A172 (cell line): ENCODE measurements at places on chromosomes 12 and 14. TPM values are rescaled to one million over a fixed set of nuclear protein-coding genes. Genes with fewer than 3 reads are reported as not detected.
A peak's percentile ranks its signal among the peaks of the same experiment; 100 is the strongest.

DNA sequence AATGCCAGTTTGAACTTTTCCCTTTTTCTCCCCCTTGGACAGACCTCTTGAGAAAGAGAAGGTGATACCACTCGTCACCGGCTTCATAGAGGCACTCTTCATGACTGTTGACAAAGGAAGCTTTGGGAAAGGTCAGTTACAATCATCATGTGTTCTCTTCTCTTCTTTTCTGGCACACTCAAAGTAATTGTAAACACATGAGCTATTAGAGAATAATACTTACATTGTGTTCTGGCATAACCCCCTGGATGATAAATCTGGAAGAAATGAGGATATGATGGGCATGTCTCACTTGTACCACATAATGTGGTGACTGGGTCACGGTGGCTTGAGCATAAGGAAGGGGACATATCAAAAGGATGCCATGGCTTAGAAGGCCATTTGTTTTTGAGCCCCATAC lies 20.0 kb downstream of the UTP20 start:
- no peak for DNase-seq

DNA sequence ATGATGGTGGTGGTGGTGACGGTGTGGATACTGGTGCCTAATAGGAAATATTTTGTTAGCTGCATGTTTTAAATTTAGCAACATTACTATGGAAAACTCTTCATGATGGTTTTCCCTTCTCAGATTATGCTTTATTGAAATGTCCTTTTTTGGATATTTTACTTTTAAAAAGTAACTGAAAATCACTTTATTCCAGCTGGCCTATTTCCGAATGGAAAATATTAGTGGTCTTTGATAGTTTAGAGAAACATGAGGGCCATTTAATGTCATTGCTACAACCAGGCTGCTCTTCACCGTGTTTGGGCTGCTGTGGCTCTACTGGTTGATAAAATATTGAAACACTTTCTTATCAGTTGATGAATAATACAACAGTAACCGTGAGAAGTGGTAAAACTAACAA lies 64.2 kb downstream of the PELI2 start:
- no peak for DNase-seq

Gene GPR135
- 1.5 TPM in 2 replicates for total RNA-seq

GRCh38 chr14:102464846-102465341 lies 44.7 kb downstream of the ANKRD9 start:
- no peak for DNase-seq

GRCh38 chr12:41743835-41744234 lies 400.8 kb downstream of the GXYLT1 start:
- peak; percentile 1 for DNase-seq

Gene WASHC4
- 43.7 and 52.1 TPM in 2 replicates for total RNA-seq

DNA sequence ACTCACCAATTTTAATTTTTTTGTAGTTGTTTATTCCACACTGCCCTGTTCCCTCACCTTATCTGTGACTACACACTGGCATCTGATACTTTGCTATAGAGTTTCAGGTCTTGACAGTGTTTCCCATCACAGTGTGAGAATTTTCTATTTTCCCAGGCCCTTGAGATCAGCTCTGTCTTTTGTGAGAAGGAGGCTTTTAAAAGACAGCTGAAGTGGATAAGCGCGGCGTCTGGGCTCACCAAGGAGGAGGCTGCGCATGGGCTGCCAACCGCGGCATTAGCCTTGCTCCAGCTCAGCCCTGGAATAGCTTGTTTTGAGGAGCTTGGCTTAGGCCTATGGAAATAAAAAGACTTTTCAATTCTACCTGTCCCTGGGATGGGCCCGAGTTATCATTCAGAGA lies 181.3 kb downstream of the RMST start:
- no peak for DNase-seq

DNA sequence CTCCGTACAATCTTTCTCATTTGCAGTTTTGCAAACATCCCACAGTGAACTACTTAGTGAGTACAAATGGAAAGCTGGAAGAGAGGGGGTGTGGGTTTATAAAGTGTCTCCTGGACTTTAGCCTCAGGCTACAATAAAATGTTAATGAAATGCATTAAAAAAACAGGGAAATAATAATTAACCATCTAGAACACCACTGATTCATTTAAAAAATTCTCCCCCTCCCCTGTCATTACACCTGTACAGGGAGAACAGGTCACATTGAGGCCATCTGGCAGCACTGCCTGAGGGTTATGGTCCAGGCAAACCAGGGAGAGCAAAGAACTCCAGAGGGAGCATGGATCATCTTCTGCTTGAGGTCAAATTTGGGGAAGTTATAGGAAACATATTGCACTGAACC lies 96.3 kb downstream of the TSPAN8 start:
- no peak for DNase-seq

Gene HOXC9
- 6.3 and 11.0 TPM in 2 replicates for total RNA-seq

Gene P2RX7
- total RNA-seq: 1.9 and 3.8 TPM in 2 replicates

DNA sequence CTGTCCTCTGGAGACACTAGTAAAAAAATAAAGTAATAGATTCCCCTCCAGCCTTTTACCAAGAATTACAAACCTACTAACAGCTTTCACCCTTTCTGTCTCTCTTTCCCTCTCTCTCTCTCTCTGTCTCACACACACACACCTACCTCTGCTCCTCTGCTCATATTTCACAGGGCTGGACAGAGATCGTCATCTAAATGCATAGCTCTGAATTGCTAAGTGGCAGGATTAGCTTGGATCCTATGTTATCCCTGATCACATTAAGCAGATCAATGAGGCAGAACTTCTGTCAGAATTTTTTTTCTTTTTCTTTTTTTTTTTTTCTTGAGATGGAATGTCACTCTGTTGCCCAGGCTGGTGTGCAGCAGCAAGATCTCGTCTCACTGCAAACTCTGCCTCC lies 22.9 kb downstream of the VCPKMT start:
- no peak for DNase-seq

Gene ADGRD1
- 0.52 and 0.81 TPM in 2 replicates for total RNA-seq

DNA sequence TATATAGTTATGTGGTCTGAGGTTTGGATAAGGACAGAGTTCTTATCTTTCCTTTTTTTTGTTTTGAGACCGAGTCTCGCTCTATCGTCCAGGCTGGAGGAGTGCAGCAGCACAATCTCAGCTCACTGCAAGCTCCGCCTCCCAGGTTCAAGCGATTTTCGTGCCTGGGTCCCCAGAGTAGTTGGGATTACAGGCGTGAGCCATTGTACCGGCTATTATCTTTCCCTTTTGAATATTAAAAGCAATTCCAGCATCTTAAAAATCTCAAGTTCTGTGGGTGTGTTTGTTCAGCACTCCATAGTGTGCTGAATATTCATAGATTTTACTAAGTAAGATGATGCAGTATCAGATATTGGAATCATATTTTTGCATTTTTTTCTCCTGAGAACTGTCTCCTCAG lies 404.4 kb upstream of the RGS6 start:
- DNase-seq: no peak

- DNase-seq: peak; percentile 35
Observed at GRCh38 chr14:76710056-76711010, 50.9 kb upstream of the VASH1 start.

Gene RERG
- not detected in 2 replicates for total RNA-seq

DNA sequence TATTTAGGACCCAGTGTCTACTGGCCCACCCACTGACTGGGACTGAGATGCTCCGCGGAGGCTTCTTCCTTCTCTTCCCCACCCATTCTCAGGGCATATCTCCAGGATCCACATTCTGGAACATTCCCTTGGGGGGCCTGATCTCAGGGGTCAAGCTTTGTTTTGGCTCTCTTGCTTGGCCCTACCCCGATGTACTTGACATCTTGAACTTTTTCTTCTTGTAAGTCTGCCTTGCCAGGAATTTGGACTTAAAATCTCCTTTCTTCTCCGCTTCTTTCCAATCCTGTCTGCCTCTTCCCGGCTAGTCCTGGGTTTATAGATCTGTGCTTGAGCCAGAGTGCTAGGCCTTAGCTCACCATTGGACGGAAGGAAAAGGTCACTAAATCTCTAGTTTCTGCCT lies 22.1 kb downstream of the DACT1 start:
- no peak for DNase-seq

DNA sequence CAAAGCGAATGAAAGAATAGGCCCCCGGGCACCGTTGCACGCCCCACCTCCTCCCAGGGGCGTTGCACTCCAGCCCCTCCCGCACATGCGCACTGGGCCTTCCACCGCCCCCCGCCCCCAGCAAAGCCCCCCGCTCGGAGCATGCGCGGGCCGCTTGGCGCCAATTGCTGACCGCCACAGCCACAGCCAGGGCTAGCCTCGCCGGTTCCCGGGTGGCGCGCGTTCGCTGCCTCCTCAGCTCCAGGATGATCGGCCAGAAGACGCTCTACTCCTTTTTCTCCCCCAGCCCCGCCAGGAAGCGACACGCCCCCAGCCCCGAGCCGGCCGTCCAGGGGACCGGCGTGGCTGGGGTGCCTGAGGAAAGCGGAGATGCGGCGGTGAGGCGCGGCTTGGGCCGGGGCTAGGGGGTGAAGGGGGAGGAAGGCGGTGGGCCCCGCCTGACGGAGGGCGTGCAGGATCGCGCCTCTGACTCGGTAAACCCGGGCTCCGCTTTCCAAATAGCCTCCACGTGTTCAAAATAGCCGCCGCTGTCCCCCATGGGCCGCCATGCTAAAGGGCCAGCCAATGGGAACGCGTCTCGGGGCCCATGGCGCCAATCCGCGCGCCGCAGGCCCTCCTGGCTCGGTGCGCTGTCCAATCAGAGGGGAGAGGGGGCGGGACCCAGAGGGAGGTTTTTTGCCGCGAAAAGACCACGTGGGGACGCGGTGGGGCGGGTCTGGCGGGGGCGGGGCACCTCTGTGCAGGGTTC lies at the start of gene UNG:
Gene UNG (plus strand): TSS at position 163 of the 748 bp plus-strand sequence. CDS start 83 bp downstream, at position 246.
- peak; percentile 86 for DNase-seq

DNA sequence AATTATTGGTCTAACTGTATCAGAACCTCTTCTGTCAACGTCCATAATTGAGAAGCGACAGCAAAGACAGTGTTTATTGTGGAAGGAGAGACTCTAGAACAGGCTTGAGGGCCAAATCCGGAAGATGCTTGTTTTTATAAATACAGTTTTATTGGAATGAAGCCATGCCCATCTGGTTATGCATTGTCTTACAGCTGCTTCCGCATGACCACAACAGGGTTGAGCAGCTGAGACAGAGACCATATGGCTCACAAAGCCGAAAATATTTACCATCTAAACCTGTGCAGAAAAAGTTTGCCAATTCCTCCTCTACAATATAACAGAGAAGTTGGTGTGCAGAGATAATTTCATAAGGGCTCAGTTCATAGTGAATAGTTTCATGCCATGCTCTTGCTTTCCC lies 24.5 kb downstream of the PRKAB1 start:
- DNase-seq: no peak

DNA sequence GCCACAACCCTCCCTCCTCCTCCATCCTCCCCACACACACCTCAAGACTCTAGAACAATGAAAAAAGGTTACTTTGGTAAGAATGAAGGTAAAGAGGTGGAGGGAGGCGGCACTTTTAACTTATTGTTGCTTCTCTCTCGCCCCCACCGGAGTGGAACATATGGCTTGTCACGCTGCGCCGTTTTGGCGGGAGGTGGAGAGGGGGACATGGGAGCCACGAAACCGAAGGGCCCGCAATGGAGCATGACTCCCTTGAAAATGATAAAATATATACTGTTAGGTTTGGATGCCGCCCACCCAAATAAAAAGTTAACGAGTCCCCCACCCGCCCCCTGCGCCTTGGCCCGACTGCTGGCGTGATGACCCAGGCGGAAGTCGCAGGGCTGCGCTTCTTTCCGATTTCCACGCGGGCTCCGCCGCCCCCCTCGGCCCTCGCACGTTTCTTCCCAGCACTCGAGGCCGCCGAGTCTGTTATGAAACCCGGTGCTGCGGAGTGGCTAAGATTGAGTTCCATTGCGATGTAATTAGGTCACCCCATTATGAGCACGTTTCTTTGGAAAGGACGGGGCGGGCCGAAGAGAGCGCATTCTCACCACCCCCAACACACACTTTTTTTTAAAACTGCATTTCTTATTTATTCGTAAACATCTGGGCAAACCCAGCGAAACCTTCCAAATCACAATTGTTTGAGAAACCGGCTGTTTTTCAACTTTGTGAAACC lies 1.4 kb upstream of the ZFP36L1 start:
- peak; percentile 51 for DNase-seq

DNA sequence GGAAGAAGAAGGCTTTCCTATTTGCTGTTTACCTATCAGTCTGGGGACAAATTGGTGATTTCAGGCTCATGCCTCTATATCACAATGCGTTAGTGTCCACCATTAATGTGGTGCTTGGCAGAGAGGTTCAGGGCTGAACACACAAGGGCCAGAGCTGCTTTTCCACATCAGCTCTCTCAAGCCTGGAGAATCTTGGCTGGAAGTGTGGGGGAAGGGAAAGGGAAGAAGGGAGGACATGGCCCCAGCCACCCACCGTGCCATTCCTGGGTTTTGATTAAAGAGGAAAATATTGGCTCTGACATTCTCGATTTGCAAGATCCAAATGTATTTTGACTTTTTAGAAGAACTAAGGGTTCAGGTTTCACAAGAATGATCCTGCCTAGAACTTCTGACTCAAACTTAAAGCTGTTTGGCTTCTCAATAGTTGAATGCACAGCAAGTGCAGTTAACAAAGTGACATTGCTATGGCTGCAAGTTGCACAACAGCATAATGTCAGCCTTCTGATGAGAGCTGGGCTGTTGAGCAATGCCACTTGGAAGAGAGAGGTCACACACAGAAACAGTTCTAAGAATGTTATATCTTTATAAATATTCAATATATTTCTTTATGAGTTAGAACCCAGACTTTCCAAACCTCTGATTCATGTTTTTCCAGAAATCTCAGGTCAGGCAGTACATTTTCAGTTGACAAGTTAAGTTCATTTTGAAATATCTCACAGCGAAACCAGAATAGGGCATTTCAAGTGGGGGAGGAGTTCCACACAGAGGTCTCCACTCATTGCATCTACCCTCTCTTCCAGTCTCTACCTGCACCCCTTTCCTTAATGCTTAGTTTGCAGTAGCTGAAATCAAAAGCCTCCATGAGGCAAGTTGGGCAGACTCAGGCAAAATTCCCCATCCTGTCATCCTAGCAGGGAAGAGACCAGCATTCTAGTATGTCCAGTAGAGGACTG lies 25.3 kb downstream of the IGF1 start:
- no peak for DNase-seq

Gene CIROP
- total RNA-seq: not detected in 2 replicates

Gene GPR84
- not detected in 2 replicates for total RNA-seq

Gene DBX2
- not detected in 2 replicates for total RNA-seq

- no peak for DNase-seq
Observed at GRCh38 chr12:30952015-30952414, 25.5 kb downstream of the TSPAN11 start.

Gene SERPINA9
- total RNA-seq: 0.34 TPM in 1 of 2 replicates, not detected in the other

- no peak for DNase-seq
Observed at GRCh38 chr14:92589213-92589852, 75.8 kb downstream of the RIN3 start.

DNA sequence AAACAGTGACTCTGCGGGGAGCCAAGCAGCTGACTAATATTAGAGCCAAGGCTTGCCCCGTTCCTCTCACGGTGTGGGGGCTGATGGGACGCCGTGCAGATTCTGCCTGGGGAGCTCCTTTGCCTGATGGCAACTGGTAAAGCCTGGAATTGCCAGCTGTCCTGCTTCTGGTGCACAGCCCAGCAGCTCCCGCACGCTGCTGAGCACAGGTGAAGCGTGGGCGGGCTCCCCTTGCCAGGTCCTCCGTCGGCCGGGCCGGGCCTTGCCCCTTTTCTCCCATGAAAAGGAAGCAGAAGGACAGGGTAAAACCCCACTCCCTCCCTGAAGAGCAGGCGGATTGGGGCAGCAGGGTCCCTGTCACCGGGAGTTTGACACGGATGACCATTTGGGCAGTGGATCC lies 79.0 kb downstream of the WDR20 start:
- no peak for DNase-seq

GRCh38 chr12:116533343-116534251 lies 25.6 kb upstream of the MAP1LC3B2 start:
- peak; percentile 65 for DNase-seq

Gene PDZRN4
- total RNA-seq: not detected in 2 replicates

- DNase-seq: no peak
Observed at GRCh38 chr14:64948612-64949210, 6.2 kb upstream of the GPX2 start.

Gene AKAP3
- total RNA-seq: 0.14 TPM in 1 of 2 replicates, not detected in the other
